ENCODE measurements at places on chromosomes 1 and 21. TPM values are rescaled to one million over a fixed set of nuclear protein-coding genes. Genes with fewer than 3 reads are reported as not detected.

The FCAMR gene
- not detected for total RNA-seq

GRCh38 chr1:200972985-200973742 lies 50.4 kb downstream of the KIF21B start:
- DNase-seq, result no peak
- no peaks in the 10 kb centered on the region for H3K27me3 ChIP-seq
- H3K4me1 ChIP-seq, result peaks cover 6% of the 10 kb centered on the region
- no peak overlapping the region for H3K4me3 ChIP-seq

GRCh38 chr1:201318504-201319340 lies 35.4 kb downstream of the PKP1 start:
- H3K27me3 ChIP-seq, result no peaks in the 10 kb centered on the region
- H3K4me1 ChIP-seq, result no peaks in the 10 kb centered on the region
- no peak overlapping the region for H3K27ac ChIP-seq
- no peak for DNase-seq
- no peaks in the 10 kb centered on the region for H3K36me3 ChIP-seq
- no peak overlapping the region for H3K4me3 ChIP-seq

DNA sequence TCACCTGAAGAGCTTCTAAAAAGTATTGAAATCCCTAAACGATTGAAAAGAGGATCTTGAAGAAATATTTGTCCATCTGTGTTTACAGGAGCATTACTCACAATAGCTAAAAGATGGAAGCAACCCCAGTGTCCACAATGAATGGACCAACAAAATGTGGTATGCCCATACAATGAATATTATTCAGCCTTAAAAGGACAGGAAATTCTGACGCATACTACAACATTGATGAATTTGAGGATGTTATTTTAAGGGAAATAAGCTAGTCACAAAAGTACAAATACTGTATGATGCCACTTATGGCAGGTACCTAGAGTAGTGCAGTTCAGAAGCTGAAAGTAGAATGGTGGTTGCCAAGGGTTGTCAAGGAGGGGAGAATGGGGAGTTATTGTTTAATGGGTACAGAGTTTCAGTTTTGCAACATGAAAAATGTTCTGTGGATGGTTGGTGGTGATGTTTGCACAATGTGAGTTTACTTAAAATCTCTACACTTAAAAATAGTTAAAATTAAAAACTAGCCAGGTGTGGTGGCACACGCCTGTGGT lies 37.1 kb upstream of the GADD45A start:
- H3K4me3 ChIP-seq, result no peak overlapping the region
- DNase-seq, result peak; percentile 19
- H3K27me3 ChIP-seq, result no peaks in the 10 kb centered on the region
- no peaks in the 10 kb centered on the region for H3K36me3 ChIP-seq
- no peak overlapping the region for H3K27ac ChIP-seq

The S100A7A gene
- total RNA-seq, result not detected

The CD244 gene
- total RNA-seq, result 0.13 TPM

GRCh38 chr1:223531742-223532341 lies 133.7 kb downstream of the CAPN8 start:
- no peaks in the 10 kb centered on the region for H3K4me1 ChIP-seq
- H3K27ac ChIP-seq, result no peak overlapping the region
- H3K36me3 ChIP-seq, result no peaks in the 10 kb centered on the region
- H3K27me3 ChIP-seq, result no peaks in the 10 kb centered on the region
- no peak overlapping the region for H3K4me3 ChIP-seq
